ENCODE measurements at places on chromosomes 3 and 15.

GRCh38 chr15:93670931-93671330, 560.4 kb upstream of the MCTP2 start:
- no peak for DNase-seq

- no peak for DNase-seq
These were observed 139.7 kb upstream of the HES1 start for GRCh38 chr3:193996221-193996620.

DNA sequence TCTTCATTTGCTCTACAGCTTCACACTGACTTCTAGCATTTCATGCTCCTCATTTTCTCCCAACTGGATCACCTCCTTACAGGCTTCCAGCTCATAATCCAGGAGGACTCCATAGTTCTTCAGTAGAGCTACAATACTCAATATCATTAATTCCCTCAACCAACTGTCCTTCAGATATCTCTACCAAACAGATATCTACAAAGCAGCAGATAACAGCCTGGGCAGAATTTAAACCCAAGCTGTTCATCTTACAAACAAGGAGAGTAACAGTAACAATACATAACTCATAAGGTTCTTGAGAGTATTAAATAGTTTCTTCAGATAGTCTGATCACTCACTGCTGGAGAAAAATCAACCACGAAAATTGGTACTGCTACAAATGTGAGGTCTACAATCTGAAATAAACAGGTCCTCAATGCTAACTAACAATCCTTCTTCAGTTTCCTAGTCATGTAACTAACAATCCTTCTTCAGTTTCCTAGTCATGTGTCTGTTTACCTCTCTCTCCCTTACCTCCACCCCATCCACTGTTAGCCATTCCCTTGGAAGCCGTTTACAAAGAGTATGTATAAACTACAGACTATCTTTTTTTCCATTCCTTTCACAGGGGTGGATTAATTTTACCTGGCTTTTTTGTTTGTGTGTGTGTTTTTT, 5.0 kb downstream of the PEAK1 start:
- DNase-seq: no peak

- DNase-seq: no peak
These were observed 8.2 kb downstream of the IGDCC3 start for GRCh38 chr15:65369651-65370050.

DNA sequence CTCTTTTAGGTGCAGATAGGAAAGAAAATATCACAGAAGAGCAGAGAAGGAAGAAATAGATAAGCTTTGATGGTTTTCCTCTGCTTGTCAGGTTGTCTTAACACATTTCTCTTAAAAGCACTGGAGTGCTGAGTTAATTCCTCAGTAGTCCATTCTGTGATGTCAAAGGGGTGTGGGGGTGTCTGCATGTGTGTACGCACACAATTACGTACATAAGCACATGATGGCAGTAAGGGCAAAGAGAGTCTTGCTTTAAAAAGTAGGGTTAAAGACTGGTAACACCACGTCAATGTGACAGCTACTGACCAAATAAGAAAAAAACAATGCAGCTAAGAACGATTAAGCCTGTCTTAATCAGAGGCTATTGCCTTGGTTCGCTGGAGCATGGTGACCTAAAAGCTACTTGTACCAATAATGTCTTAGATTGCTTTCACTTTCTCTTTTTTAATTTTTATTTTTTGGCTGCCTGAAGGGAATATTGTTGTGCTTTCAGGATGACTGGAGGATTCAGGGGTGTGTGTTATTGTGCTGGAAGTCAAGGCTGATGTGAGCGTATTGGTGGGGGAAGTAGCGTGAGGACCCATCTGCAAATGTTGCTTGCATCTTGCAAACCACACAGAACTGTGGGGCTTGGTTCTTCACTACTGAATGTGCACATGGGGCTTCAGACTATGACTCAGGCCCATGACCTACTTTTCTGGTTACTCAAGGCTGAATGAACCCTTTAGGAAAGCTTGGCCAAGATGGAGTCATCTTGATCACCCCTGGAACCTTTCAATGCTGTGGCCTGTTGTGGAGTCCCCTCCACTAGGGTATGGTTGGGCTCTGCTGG, 417.8 kb upstream of the TPM1 start:
- DNase-seq: no peak

GRCh38 chr3:9838856-9839255, 5.0 kb downstream of the RPUSD3 start:
- DNase-seq: no peak

GRCh38 chr3:36215241-36215640, 165.1 kb upstream of the STAC start:
- DNase-seq: no peak

DNA sequence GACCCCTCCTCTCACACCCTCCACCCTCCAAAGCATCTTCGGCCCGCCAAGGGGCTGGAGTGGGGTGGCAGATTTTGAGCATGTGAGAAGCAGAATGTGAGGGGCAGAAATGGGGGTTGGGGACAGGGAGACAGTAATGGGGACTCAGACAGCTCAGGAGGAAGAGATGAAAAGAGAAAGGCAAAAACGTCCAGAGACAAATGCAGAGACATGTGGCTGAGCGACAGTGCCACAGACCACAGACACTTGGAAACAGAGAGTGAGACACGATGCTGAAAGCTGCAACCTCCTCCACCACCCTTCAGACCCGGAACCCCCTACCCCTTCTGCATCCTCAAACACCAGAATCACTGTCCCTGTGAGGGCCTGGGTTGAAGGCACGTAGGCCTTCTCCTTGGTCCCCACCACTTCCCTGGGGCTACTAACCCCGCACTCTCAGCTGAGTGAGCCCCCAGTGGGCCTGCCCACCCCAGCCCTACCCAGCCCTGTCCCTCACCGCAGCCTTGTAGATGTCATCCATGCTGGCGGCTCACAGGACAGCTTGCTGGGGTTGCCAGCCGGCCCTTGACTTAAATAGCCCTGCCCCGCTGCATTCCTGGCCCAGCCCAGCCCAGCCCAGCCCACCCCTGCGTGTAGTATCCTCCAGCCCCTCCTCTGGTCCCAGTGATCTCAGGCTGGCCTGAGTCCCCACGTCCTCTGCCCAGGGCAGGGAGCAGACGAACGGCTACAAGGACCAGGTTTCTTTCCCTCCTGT, at the start of gene TNNC1:
TSS of gene TNNC1 (minus strand) at position 546 of the 754 bp plus-strand sequence. CDS start at position 520, 26 bp downstream.
- DNase-seq: no peak

DNA sequence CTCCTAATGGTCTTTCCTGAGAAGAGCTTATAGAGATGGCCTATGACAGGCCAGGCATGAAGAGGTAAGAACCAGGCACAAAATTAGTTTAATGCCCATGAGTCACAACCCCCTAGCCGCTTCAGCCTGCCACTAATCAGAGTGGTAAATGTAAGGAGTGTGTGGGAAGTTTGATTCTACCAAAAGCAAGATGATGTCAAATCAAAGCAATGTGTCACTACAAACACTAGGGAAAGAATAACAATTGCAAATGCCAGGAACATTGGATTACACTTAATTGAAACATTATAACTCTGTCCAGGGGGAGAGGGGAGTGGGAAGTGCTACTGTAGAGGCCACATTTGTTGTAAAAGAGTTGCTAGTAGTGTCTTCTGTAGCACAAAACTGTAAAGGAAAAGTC, 596.6 kb upstream of the AGTR1 start:
- DNase-seq: no peak

- no peak for DNase-seq
These were observed 75.8 kb upstream of the SYN2 start for GRCh38 chr3:11928381-11928780.

- DNase-seq: no peak
These were observed 783.0 kb upstream of the ARPP21 start for GRCh38 chr3:34856081-34856947.

DNA sequence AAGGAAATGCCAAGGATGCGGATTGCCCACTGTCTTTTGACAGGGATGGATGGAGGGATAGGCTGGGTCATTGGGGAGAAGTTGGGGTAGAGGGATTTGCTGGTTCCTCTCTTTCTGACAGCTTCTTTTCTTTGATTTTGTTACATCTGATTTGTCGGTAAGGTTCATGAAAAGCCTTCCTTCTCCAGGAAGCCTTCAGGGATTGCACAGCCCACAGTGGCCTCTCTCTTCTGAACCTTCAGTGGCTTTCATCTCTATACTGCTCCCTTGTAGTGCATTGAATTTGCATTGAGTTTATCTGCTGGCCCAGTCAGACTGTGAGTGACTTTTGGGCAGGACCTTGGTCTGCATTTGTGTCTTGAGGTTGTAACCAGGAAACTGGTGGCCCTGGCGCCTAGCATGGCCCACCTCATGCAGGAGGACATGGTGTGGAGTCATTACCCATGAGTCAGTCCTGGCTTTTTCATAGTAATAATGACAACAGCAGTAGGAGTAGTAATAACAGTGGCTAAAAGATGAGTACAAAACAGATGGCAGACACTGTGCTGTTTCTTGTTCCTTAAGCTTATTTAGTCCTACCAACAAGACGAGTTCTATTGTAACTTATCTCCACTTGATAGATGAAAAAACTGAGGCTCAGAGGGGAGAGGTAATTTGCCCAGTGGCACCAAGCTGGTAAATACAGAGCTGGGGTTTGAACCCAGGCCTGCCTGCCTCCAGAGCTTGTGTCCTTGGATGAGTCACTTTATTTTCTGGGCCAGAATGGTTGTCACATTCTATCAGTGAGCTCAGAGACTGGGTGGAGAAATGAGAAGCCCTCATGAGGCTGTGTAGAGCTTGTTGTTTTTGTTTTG, 28.4 kb downstream of the SMAD6 start:
- no peak for DNase-seq

- no peak for DNase-seq
These were observed 439.6 kb downstream of the PLOD2 start for GRCh38 chr3:145721273-145721805.

DNA sequence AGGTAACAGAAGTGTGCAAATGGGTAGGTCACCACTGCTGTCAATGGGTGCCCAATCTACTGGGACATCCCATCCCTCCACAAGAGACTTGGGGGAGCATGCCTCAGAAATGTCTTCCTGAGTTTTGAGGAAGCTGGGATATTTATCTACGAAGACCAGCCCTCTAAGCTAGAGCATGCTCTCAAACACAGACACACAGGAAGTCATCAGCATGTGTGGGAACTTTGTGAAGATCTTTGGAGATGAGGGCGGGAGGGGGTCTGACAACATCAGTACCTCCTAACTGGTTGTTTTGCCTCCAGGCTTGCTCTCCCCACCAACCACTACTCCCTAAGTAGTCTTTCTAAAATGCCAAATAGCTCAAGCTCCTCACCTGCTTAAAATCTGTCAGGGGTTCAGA, 3.5 kb upstream of the MEF2A start:
- no peak for DNase-seq

DNA sequence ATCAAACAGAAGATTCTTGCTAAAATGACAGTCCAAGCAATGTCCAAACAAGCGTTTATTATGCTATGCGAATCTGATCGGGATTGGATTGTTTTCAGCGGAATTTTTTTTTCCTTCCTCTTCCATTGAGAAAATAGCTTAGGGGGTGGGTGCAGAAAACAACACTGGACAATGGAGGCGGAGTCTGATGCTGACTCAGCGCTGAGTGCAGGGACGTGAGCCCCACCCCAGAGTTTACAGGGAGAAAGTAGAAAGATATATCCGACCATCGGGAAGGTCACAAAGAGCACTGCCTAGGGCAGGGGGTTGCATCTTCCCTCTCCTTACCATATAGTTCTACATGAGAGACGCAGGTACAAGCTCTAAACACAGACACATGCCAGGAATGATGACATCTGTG, 117.0 kb downstream of the FOXP1 start:
- DNase-seq: no peak

DNA sequence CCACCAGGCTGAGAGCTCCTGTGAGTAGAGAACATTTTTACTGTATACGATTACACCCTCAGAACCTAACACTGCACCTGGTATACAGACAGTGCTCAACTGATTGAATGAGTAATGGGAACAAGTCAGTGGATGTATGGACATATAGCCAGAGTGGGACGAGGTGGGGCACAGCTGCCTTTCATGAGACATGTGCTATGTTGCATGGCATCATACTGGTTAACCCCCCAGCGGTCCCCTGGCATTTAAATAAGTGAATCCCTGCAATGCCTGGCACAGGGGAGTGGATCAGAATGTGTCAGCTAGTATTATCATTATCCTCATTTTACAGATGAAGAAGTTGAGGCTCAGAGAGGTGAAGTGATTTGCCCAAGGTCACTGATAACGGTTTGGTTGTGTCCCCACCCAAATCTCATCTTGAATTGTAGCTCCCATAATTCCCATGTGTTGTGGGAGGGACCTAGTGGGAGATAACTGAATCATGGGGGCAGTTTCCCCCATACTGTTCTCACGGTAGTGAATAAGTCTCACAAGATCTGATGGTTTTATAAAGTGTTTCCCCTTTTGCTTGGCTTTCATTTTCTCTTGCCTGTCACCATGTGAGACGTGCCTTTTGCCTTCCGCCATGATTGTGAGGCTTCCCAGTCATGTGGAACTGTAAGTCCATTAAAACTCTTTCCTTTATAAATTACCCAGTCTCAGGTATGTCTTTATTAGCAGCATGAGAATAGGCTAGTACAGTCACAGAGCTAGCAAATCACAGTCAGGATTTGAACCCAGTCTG, 56.0 kb upstream of the ATP2B2 start:
- DNase-seq: no peak

GRCh38 chr15:53527996-53528395, 231.5 kb downstream of the WDR72 start:
- no peak for DNase-seq

GRCh38 chr3:115275896-115276295, 128.8 kb upstream of the ZBTB20 start:
- no peak for DNase-seq

GRCh38 chr15:41870689-41871081, 23.2 kb downstream of the SPTBN5 start:
- DNase-seq: peak; percentile 40

GRCh38 chr15:84992157-84992944, 10.7 kb downstream of the PDE8A start:
- DNase-seq: peak; percentile 78

DNA sequence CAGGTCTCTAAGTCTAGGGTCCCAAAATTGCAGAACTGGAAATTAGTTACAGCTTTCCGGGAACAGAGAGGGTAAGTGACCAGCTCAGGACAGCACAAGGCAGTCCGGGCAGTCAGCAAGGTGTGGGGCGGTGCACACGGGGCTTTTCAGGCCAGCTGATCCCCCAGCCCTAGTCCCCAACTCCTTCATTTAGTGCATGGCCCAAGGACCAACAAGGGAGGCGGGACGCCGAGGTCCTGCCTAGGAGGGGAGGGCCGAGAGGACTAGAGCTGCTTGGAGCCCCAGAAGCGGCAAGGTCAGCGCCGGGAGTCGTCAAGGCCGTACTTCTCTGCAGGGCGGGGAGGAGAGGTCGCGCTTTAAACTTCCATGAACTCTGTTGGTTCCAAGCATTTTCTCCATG, 2.0 kb upstream of the PDE8A start:
- DNase-seq: no peak

DNA sequence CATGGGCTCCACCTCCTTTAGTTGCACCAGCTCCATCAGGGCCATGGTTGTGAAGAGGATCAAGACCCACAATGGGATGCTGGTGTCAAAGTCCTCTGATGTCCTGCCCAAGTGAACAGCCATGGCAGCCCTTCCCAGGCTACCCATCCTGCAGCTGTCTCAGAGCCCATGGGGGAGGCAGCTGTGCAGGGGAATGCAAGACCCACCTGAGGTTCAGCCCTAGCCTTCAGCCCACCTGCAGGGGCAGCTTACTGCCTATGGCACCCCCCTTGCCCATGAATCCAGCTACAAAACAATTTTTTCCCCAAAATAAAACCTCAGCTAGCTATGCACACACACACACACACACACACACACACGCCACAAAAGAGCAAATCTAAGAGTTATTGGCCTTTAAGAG, 48.2 kb upstream of the POU1F1 start:
- no peak for DNase-seq

GRCh38 chr15:33963831-33964664, 4.2 kb upstream of the CHRM5 start:
- no peak for DNase-seq

- no peak for DNase-seq
These were observed 99.0 kb downstream of the MAP2K5 start for GRCh38 chr15:67641453-67641852.

Measured in epithelial cell of prostate (primary cell).